ENCODE measurements at places on chromosomes 4 and X. TPM values are rescaled to one million over a fixed set of nuclear protein-coding genes. Genes with fewer than 3 reads are reported as not detected.
A peak's percentile ranks its signal among the peaks of the same experiment; 100 is the strongest.

The GSX2 gene
- not detected for total RNA-seq

The FANCB gene
- 0.67 TPM for total RNA-seq

The YY2 gene
- total RNA-seq, result 1.8 TPM

DNA sequence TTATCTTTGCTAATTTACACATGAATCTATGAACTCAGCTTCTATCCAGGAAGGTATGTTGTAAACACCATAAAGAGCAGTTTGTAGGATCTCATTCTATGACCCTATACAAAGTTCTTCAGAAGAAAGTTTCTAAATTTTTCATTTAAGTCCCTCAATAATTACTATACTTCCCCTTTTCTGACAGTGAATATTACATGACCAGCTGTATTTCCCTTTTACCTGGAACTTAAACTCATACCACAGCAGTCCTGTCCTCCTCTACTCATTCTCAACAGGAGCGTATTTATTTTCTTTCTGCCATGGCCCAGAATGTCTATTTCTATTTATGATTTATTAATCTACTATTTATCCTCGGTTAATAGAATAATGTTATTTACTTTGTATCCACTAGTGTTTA lies 15.8 kb downstream of the RASGEF1B start:
- no peak for DNase-seq

DNA sequence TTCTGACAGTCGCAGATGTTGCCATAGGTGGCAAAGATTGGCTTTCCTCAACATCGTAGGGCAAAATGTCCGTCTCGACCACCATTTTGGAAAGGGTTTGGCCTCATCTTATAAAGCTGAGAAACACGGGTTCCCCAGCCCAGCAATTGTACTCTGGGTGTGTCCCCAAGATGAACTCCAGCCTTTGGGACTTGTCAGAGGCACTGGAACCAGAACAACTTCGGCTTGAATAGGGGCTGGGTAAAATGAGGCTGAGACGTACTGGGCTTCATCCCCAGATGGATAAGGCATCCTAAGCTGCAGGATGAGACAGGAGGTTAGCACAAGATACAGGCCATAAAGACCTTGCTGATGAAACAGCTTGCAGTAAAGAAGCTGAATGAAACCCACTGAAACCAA lies 151.9 kb downstream of the CRLF2 start:
- no peak for DNase-seq

DNA sequence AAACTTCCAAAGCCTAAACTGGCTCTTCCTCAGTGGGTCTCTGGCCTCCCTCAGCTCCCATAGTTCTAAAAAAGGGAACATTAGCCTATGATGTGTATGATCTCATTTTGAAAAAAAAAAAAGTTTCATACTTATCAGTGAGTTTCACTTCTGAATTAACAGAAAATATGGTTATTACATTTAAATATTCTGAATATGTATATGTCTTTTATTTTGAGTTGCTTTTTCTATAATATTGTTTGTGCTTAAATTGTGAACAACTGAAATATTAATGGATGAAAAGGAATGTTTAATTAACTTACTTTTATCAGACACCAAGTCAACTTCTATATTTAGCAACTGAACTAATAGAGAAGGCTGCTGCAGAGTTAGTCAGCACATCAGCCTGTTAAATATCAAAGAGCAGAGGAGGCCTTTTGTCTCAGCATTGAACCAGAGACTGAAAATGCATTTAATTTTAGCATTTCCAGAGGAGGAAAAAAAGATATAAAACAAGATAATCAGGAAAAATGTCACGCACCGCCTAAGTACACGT lies 20.4 kb upstream of the FHL1 start:
- DNase-seq, result peak; percentile 10

- DNase-seq, result no peak
Measured at GRCh38 chr4:128558896-128559679, 250.4 kb upstream of the JADE1 start.

GRCh38 chr4:8025668-8026067 lies 86.0 kb upstream of the AFAP1 start:
- no peak for DNase-seq

DNA sequence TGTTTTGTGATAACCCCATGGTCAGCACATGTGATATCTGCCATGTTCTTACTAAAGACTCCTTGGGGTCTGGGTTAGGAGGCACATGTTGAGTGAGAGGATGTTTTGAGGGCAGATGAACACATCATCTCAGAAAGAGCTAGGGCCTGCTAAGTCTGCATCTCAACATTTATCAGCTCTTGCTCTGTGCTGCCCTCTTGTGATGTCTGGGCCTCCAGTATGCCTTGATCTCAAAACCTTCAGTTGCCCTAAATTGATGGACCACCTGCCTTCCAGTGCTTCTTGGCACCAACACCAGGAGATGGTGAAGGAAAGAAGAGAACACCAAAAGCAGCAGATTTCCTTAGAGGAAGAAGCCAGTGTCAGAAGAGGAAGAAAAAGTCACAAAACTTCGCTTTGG lies 22.5 kb downstream of the MID1 start:
- DNase-seq, result no peak

DNA sequence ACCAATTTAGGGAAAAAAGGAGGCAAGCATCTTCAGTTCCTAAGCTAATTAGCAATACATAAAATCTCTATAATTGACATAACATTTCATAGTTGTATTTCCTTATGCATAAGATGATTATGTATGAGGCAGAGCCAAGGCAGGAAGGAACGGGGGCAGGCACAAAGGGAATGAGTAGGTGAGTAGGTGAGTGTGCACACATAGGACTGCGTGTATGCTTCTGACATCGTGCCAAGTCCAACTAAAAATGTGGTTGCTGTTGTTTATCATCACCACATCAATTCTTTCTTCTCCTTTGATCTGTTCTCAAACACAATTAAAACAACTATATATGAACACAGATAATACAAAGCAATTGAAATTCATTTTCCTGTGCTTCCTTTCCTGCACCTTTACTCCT lies 131.2 kb downstream of the UNC5C start:
- DNase-seq, result no peak

- no peak for DNase-seq
Measured at GRCh38 chrX:29143356-29143755, 556.1 kb downstream of the IL1RAPL1 start.

GRCh38 chr4:3010998-3011397 lies 47.6 kb downstream of the GRK4 start:
- DNase-seq, result peak; percentile 2

- DNase-seq, result no peak
Measured at GRCh38 chr4:89486042-89486441, 178.4 kb upstream of the GPRIN3 start.

- DNase-seq, result no peak
Measured at GRCh38 chr4:118904935-118905334, 16.3 kb downstream of the SYNPO2 start.

DNA sequence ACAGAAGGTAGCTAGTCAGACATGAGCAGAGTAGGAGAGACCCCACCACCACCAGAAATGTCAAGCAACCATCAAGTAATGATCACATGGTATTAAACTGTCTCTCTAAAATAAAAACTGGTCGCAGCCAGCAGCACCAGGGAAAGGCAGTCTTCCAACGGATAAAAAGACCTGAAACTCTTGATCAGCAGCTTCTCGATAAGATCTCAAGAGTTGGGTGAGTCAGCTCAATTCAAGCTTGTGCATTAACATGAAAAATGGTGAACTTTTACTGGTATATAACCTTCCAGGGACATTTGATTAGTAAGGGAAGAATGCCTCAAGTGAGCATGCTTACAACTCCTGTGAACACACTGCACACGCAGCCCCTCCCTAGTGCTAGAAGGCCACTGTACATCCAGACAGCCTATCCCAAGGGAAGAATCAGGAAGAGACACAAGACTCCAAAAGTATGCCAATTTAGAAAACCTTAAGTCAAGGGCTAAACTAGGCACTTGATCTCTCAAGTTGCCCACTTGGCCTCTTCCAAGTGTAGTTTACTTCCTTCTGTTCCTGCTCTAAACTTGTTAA lies 270.0 kb upstream of the GNPDA2 start:
- DNase-seq, result no peak

DNA sequence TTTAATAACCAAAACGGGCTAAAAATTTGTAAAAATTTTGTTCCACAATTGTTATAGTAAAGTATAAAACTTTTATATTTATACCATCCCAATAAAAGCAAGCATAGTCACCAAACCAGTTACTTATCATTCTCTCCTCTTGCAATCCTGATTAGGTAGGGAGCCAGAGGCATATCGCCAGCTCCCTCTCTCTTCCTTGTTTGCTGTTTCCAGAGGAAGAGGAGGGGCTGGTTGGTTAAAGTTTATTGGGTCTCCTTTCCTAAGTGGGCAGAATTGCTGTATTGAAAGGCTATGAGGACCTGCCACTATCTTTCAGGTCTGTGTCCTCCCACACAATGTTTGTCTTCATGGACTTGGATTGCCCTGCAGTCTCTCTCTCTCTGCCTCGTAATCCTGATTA lies 29.6 kb upstream of the BBS12 start:
- DNase-seq, result no peak

- DNase-seq, result no peak
Measured at GRCh38 chr4:119030536-119030890, 105.1 kb upstream of the MYOZ2 start.
